ENCODE measurements at places on chromosomes 4 and X.
A peak's percentile ranks its signal among the peaks of the same experiment; 100 is the strongest.

DNA sequence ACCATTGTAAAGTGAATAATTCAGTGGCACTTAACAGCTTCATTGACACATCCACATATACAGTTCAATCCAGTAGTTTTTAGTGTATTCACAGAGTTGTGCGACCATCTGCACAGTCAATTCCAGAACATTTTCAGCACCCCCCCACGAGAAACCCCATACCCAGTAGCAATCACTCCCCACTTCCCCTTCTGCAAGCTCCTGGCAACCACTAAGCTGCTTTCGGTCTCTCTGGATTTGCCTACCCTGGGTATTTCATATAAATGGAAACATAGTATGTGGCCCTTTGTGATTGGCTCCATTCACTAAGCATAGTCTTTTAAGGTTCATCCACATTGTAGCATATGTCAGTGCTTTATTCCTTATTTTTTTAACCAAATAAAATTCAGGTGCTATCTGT lies 10.0 kb downstream of the MSL3 start:
- no peak for DNase-seq

DNA sequence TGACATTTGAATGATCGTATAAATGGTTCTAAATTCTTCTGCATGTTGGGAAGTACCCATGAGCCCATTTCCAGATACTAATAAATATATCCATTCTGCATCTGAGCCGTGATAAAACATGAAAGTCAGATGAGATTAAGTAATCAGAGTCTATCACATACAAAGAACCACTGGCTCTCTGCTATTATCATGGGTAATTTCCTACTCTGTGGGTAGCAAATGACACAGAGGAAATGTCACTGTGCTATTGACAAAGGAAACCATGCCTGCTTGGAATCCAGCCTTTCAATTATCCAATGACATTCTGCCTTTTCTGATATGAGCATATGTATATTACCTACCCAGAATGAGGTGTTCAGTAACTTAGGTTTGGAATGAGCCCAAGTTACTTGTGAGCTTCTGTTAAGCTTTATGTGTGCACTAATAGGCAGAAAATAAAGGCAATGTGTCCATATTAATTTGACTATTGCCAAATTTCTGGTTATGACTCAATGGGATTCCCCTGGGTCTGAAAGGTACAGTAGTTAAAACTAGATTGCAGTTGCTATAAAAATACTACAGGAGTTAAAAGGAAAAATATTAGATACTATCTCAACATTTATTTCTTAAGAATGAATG lies 238.7 kb upstream of the KCNIP4 start:
- DNase-seq, result no peak

- DNase-seq, result no peak
Measured at GRCh38 chrX:10450229-10450958, 170.0 kb downstream of the MID1 start.

DNA sequence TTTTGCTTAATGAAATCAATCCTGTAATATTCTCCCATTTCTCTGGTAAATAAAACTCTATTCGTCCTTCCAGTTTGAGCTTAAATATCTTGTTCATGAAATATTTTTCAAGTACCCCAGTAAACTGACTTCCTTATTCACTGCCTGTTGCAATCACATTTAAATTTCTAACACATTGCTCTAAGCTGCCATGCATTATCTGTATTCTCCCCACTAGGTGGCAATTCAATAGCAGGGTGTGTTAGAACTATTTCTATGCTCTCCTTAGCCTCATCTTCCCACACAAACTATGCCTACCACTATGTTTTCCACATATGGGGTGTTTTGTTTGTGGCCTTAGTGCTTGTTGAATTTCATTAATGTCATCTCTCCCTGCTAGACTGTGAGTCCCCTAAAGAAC lies 377.1 kb upstream of the HS3ST1 start:
- DNase-seq, result no peak

GRCh38 chr4:112277220-112277619 lies 8.5 kb downstream of the TIFA start:
- no peak for DNase-seq

- no peak for DNase-seq
Measured at GRCh38 chr4:83240379-83240875, 44.2 kb downstream of the COQ2 start.

DNA sequence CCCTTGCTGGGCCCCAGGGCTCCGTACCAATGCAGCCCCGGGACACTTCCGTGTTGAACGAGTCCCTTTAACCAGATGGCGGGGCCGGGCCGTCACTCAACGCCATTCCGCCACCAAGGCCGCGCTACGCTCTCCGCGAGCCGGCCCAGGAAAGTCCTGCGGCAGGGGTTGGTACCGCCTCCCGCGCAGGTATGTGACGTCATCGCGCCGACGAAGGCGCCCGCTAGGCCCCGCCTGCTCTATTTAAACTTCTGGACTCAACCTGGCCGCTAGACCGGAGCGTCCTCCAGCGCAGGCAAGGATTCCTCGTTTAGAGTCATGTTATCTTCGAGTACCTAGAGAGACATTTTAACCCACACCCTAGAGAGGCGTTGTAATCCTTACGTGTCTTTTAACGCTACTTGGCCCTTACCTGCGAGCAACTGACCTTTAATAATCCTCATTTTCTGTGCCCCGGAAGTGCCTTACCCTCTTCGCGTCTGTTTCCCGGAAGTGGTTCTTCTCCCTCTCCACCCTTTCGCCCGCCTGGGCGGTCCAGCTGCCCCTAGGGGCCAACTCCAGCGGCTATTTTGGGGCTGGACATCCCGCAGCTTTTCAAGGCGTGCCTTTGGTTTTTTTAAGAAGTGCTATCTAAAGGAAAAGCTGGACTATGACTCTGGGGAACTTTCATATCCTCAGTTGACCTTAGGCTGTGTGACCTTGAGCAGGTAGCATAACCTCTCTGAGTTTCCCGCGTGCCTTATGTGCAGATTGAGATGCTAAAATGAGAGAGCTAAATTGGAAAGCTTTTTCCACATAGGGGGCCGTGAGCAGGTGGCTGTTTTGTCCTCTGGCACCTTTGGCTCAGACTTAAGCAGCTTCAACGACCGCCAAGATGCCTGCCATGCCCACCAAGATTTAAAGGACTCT lies at the start of gene PNPLA4:
Gene PNPLA4 (minus strand): TSS at position 155 of the 909 bp plus-strand sequence. CDS start 1,294 bp downstream, outside the sequence.
- peak; percentile 70 for DNase-seq

DNA sequence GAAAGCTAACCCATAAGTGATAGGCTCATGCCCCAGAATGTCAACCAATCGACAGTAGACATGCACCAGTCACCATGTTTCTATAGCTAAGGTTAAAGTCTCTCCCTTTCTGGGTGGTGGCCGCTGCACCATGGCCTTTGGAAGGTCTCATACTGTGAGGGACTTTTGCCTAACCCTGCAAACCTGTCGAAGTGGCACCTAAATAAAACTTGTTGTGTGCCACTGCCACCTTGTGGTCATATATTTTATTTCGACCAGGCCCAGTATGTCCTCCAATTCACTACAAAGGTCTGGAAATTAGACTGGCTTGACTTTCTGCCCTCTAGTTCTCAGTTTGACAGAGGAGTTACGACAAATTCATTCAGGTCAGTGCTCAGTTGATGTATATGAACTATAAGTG lies 163.1 kb downstream of the SMARCA1 start:
- peak; percentile 11 for DNase-seq

GRCh38 chr4:150209140-150209829 lies 131.0 kb downstream of the DCLK2 start:
- peak; percentile 5 for DNase-seq

DNA sequence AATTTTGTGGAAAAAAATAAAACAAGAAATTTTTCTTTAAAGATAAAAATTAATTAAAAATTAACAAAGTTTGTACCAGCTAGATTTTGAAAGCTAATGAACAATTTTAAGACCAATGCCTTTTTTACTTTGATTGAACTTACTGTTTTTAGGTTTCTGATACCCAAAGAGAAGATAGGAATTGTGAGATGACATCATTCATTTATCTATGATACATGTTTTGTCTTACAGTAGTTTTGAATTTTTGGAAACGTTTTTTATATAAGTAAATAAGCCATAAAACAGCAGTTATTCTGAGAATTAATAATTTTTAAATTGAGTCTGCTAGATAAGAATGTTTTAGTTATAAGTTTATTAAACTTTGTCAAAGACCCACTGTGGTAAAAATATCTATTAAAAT lies 65.0 kb upstream of the GPR174 start:
- DNase-seq, result no peak

DNA sequence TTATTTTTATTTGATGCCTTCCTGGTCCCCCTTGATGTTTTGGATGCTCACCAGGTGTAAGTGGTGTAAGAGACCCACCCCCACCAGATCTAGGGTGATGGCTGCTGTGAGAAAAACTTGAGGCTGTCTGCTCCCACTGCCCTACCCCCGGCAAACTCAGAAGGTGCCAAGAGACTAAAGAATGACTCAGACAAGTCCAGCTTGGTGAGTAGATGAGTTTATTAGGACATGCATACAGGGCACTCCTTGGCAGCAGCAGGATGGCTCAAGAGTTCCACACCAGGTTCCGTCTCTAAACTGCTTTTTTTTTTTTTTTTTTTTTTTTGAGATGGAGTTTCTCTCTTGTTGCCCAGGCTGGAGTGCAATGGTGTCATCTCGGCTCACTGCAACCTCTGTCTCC lies 84.0 kb upstream of the HPF1 start:
- DNase-seq, result no peak

GRCh38 chrX:103404231-103405008 lies 28.1 kb downstream of the BEX3 start:
- peak; percentile 8 for DNase-seq

DNA sequence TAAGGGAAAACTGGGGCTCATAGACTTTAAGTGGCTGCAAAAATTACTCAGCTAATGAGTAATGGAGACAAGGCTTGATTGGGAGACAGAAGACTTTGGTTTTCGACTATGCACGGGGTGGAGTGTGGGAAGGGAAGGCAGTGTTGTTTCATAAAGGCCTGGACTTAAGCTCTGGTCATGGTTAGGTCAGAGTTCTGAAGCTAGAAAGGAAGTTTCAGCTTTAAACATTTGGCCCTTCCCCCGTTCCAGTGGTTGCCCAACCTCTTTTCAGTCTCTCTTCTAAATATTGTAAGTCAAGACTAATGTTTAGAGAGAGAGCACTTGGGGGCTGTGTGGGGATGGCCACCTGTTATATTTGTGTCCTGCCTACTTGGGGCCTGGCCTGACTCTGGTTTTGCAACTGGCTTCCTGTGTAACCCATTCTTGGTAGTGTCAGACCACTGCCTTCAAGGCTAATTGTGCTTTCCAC lies 21.0 kb downstream of the MSN start:
- DNase-seq, result no peak

DNA sequence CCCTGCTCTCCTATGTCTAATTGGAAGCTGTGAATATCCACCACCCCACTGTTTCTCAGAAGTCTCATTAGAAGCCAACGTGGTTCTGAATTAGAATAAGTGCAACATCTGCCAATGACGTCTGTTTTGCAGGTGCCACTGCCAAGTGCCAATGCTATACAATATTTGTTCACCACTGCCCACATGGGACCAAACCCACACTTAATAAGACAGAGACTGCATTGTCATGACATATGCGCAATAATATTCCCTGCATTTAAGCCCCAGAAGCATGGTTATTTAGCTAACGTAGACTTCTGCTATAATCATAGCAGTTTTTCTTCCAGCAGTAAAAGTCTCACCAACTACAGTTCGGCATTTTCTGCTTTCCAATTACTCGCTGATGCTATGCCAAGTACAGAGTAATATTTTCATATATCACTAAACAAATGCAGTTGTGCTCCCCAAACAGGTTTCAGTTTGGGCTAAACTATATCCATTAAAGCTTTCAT lies 262.5 kb upstream of the PCDH18 start:
- DNase-seq, result no peak

GRCh38 chr4:156293657-156294297 lies 340.1 kb upstream of the CTSO start:
- no peak for DNase-seq

GRCh38 chrX:68238568-68238967 lies 194.7 kb downstream of the OPHN1 start:
- DNase-seq, result no peak

DNA sequence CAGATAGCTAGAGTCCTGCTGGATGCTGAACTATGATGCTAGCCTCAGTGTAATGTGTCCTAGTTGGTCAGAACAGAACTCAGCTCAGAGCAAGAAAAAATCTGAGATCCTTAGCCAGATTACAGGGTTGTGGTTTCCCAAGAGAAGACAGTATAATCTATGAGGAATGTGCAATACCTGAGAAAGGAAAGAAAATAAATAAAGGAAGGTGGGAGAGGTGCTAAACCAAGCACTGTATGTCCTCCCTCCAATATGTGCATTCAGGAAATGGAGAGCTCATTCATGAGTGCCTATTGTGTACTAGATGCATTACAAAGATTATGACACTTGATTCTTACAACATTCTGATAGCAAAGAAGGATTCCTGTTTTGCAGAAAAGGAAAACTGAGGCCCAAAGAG lies 7.5 kb downstream of the USP26 start:
- DNase-seq, result no peak

DNA sequence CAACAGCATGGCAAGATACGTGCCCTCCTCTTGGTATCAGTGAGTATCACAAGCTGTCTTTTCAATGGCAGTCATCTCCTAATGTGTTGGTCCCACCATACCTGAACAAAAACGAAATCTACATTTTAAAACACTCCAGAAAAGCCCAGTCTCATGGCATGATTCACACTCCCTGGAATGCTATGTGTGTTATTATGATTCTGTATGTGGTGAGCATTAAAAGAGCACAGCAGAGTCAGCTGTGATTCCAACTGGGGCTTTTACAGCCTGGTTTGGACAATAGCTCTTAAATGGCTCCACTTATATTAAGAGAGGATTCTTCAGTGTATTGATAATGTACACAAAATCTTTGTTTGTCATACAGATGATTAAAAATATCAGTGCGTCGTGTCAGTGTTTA lies 274.1 kb upstream of the GK2 start:
- no peak for DNase-seq

GRCh38 chrX:40539214-40540142 lies 41.3 kb upstream of the ATP6AP2 start:
- DNase-seq, result peak; percentile 7

DNA sequence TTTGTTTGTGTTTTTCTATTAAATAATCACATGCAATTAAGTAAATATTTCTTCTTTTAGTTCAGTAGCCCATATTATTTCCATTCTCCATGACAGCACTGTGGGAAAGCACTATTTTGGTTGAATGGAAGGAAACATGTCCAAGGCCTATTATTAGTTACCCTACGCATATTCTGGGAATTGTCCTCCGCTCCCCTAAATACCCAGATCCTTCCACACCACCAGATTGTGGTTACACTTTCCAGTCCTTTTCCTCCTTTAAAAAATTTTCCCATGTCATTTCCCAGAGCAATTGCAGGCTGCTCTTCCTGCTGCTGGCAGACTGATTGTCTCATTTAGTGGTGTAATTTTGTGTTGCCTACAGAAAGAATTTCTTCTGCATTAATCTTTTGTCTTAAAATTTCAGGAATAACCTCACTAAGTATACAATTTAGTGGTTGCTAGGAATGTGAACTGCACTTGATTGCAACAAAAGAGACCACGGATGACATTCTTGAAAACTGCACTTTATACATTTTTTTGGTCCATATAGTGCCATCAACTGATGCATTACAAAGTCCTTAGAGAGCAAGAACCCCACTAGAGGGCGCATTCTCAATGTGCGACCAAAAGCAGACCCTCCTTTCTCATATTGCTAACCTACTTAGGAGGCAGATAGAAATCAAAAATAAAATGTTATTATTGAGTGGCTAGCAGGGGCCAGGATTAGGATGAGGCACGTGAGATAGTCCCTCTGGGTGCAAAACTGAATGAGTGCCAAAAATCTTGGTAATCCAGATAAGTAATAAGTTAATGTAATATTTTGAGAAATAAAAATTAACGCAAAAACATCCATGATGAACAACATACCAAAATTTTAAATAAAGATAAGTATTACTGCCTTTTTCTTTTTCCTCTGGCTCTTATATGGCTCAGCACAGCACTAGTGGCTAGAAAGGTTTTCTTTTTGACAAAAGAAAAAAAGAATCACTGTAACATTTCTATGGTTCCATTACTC lies 98.8 kb upstream of the IQCM start:
- DNase-seq, result no peak

- no peak for DNase-seq
Measured at GRCh38 chr4:42411803-42412202, 14.5 kb downstream of the SHISA3 start.

All from stimulated activated CD4-positive, alpha-beta T cell treated with anti-CD3 and anti-CD28 coated beads, Interleukin-12 subunit alpha, Interleukin-12 subunit beta, amount 100 ng/mL, for 24 hours (primary cell).